Activated naive CD4-positive, alpha-beta T cell (primary cell): ENCODE measurements at places on chromosomes 12 and 14.

DNA sequence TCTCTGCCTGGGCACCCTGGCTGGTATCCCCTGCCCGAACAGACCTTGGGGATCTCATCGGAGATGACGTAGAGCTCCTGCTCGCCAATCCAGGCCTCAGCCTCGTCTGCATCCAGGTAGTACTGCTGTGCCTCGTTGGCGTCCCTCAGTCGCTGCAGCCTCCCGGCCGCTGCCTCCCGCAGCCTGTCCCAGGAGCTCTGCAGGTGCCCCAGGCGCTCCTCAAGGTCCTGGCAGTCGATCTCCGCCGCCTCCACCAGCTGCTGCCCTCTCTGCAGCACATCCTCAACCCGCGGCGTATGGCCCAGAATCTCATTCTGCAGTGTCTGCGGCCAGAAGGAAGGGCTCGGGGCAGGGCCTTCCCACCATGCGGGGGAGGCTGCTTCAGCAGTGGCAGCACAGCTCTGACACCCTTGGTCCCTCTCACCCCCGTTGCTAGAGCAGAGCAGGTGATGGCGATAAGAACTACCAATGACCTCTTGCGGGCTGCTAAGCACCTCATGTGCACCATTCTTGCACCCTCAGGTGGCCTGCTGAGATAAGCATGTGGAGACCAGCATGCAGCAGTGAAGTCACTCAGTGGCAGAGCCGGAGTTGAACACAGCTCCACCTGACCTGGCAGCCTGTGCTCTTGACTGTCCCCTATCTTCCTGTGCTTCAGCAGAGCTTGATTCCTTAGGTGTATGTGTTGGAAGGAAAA, 71.0 kb downstream of the PLEKHG3 start:
- no peak for DNase-seq

- DNase-seq, result no peak
These were observed 108.3 kb downstream of the NUAK1 start for GRCh38 chr12:106030210-106031071.

DNA sequence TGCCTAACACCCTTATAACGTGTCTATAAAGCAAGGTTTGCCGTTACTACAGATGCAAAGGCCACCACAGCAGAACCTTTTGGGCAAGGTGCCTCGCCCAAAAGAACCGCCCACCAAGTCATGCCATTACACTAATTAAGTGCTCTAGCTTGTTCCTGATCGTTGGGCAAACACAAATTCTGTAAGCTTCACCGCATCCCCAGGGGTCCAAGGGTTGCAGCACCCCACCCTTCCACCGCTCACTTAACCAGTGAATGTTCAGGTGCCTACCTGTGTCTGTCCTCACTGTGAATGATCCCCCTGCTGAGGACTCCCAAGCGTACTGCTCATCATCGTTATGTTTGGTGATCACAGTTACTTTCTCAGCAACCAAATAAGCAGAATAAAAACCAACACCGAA, 1.4 kb downstream of the HSP90AA1 start:
- no peak for DNase-seq

DNA sequence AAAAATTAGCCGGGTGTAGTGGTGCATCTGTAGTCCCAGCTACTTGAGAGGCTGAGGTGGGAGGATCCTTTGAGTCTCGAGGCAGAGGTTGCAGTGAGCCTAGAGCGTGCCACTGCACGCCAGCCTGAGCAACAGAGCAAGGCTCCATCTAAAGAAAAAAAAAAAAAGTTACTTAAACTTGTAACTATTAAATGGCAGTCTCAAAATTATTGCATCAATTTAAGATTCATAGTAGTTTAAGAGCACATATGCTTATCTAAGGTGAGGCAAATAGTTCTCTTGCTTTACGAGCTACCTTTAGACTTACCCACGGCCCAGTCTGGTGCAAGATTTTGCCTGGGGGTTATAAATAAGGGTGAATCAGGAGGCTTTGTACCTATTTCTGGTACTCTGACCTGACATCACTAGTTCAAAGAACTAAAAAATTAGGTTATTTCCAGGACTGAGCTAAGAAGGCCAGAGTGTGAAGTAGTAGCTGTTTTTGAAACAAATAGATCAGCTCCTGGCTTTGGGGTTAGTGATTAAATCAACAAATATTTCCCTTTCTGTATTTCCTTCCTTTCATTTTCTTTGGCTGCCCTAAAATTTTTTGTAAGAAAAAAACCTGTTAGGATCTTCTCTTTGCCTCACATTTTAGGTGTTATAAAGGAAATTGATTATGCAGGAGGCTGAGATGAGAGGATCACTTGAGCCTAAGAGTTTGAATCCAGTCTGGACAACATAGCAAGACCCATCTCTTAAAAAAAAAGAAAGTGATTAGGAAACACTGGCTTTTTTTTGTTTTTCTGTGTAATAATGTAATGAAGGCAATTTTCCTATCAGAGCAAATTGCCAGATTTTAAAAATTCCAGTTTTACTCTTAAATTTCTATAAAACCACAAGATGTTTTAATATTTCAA, 3.6 kb downstream of the MGAT2 start:
- DNase-seq, result no peak

DNA sequence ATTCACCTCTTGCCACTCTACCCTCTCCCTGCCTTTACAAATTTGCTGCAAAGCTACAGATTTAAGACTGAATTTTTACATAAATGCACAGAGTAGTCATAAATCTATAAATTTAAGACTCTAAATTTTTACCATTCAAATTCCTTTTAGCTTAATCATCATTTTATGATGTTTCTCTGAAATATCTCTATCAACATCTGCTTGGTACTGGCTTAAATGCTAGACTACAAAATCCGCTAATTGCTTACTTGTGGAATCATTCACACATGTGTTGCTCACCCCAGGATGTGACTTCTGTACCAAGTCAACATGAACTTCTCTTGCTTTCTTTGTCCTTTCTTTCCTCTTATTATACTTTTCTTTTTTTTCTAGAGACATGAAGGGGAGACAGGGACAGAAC, 109.2 kb downstream of the GALC start:
- DNase-seq, result no peak

- DNase-seq, result no peak
These were observed 34.6 kb upstream of the RPH3A start for GRCh38 chr12:112756918-112757317.

- peak; percentile 21 for DNase-seq
These were observed 34.0 kb downstream of the FIGNL2 start for GRCh38 chr12:51814311-51815088.

DNA sequence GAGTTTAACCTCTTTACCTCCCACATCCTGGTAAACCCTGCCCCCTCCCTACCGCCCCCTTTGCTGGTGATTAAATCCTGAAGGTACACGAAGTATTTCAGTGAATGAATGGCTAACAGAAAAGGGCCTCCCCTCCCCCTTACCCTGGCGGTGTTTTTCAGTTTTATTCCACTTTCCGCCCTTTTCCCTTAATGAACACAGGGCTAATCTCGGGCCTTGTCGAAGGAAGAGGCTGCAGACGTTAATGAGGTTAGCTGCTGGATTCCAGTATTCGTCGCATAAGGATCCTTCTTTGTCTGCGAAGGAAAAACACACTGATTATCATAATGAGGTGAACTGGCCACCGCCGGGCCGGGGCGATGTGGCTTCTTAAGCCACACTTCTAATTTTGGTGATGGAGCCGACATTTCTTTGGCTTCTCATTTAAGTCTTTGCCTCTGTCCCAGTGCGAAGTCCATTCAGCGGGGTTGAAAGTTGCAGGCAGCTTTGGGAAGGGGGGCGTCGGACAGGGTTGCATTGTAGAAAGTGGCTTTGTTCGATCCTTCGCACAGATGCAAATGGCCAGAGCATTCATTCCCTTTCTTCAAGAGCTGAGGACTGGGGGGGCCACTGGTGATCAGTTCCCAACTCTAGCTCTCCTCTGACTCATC, 6.5 kb downstream of the MEG3 start:
- DNase-seq, result no peak

DNA sequence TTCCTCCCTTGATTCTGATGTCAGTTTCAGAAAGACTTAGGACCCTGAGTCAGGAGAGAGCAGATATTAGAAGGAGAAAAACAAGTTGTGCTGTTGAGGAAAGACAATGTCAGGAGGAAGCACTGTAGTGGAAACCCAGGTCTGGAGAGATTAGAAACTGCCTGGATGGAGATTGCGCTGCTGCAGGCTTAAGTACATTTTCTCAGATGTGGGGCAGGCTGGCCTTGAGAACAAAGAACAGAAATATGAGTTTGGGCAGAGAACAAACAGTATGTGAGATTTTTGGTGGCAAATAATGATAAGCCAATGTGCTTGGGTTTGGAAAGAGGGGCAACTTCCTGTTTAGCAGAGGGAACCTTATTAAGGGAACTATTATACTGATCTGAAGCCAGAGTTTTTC, 74.3 kb upstream of the PRMT8 start:
- DNase-seq, result no peak

DNA sequence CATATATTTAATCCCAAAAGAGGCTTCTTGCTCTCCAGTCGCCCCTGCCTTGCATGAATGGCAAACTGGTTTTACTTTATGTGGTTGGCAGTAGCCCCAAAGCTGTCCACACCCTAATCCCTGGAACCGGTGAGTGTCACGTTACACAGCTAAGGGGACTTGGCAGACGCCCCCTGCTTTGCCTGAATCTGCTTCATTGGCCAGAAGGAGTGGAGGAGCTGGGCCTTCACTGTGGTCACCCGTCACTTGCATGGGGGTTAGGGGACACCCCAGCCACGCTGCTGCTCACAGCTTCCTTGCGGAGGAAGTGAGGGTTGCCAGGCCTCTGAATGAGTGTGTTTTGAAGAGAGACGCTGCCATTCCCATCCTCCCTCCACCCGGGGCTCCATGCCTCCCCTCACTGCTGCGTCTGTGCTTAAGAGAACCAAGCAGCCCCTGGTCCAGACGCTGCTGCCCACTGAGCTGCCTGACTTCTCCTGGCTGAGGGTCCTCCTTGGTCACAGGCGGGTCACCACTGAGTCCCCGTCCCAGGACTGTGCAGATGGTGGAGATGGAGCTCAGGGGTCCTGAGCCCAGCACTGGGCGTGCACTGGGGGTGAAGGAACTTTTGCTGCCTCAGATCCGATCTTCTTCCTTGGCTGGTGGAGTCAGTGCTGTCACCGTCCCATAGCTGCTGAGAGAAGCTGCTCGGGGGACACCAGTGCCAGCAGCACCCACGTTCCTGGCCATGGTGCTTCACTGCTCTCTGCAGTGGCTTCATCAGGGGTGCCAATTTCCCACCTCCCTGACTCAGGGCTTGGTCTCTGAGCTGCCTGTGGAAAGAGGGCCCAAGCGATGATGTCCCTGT, 39.8 kb downstream of the GALNT9 start:
- no peak for DNase-seq

GRCh38 chr14:91983588-91983987, 36.1 kb upstream of the FBLN5 start:
- DNase-seq, result no peak

DNA sequence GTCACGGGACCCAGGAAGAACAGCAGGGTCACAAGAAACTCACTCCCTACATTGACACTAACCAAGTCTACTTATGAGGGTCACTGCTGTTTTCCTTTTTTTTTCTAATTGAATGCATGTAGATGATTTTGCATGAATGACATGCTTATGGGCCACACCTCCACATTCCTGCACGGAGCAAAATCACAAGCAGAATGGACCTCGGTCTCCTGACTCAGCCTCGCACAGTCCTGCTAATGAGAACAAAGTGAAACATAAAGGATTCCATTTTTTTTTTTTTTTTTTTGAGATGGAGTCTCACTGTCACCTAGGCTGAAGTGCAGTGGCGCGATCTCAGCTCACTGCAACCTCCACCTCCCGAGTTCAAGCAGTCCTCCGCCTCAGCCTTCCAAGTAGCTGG, 12.3 kb downstream of the SCARB1 start:
- no peak for DNase-seq

- no peak for DNase-seq
These were observed 7.0 kb downstream of the RTL1 start for GRCh38 chr14:100896369-100897060.

GRCh38 chr12:17017402-17017801, 411.4 kb upstream of the LMO3 start:
- no peak for DNase-seq

- no peak for DNase-seq
These were observed 47.8 kb downstream of the HECTD1 start for GRCh38 chr14:31159682-31160296.

DNA sequence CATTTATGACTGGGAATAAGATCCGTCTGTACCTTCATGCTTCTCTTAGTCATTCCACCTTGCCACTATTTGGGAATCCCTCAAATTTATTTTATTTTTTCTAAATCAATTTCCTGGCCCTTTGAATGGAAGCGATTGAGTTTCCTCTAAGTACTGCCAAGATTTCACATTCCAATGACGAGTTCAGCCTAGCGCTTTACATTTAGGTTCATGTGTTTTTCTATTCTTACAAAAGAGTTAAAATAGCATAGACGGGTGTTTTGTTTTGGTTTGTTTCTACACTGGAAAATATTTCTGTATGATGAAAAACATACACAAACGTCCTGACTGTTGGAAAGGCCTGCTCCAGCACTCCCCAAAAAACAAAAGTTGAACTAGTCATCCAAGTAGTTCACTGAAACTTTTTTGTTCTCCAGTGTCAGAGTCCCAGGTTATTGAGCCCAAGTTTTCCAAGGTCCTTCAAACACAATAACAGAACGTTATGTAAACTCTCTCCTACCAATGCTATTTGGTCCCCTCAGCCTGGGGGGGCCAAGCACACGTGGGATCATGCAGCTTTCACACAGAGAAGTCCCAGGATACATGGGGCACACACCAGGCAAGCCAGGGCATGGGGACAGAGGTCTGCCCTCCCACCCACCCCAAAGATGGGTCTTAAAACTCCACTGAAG, 74.8 kb upstream of the FOXN3 start:
- DNase-seq, result no peak

DNA sequence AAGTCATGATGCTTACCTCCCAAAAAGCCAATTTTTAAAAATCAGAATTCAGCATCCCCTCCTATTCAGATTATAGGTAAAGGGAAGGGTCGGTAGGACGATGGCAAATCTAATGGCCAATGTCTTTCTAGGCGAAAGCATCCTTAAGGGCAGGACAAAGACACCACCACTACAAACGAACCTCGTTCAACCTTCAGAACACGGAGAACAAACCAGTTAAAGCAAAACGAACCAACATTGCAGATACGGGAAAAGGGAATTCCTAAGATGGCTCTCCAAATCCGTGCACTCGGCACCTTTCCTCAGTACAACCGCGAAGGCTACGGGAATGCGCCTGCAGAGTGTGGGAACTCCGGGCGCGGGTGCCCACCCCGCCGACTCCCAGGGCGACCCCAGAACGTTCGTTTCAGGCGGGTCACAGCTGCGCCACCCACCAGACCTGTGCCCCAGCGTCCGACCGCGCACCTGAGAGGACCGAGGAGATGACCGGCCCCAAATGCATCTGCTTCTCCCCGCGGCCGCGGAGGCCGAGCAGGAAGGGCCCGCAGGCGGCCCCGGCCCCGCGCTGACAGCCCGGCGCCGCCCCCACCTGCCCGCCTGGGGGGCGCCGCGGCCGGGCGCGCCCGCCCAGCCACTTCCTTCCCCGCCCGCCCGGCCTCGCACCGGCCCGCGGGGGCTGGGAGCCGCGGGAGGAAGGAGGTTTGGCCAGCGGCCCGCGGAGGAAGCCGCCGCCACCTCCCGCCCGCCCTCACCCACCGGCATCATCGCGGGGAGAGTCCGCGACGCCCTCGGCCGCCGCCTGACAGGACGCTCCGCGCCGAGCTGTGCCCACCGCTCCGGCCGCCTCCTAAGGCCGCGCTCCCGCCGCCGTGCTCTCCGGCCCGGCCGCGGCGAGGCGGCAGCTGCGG, 578 bp downstream of the PPP1R13B start:
- DNase-seq, result no peak

GRCh38 chr12:10339053-10339840, 31.6 kb downstream of the KLRD1 start:
- no peak for DNase-seq

- no peak for DNase-seq
These were observed 111.0 kb downstream of the MGAT4C start for GRCh38 chr12:86145156-86145555.
